ENCODE measurements at places on chromosomes 13 and 19. TPM values are rescaled to one million over a fixed set of nuclear protein-coding genes. Genes with fewer than 3 reads are reported as not detected.
A peak's percentile ranks its signal among the peaks of the same experiment; 100 is the strongest.

GRCh38 chr19:4979211-4979807, 10.4 kb downstream of the KDM4B start:
- peaks cover 68% of the 10 kb centered on the region for H3K4me1 ChIP-seq
- H3K27me3 ChIP-seq = no peaks in the 10 kb centered on the region
- peak overlapping the region; percentile 77 for H3K27ac ChIP-seq
- H3K36me3 ChIP-seq = no peaks in the 10 kb centered on the region
- H3K4me3 ChIP-seq = no peak overlapping the region

The ZSCAN4 gene
- total RNA-seq = not detected

- no peak overlapping the region for H3K4me3 ChIP-seq
- no peak overlapping the region for H3K27ac ChIP-seq
- no peaks in the 10 kb centered on the region for H3K36me3 ChIP-seq
- no peak for DNase-seq
Measured at GRCh38 chr13:99367106-99367616, 60.0 kb upstream of the GPR183 start.

The ADAMTS10 gene
- 2.9 TPM for total RNA-seq

The KCNC3 gene
- total RNA-seq = 1.4 TPM

The CEACAM1 gene
- 2.0 TPM for total RNA-seq

DNA sequence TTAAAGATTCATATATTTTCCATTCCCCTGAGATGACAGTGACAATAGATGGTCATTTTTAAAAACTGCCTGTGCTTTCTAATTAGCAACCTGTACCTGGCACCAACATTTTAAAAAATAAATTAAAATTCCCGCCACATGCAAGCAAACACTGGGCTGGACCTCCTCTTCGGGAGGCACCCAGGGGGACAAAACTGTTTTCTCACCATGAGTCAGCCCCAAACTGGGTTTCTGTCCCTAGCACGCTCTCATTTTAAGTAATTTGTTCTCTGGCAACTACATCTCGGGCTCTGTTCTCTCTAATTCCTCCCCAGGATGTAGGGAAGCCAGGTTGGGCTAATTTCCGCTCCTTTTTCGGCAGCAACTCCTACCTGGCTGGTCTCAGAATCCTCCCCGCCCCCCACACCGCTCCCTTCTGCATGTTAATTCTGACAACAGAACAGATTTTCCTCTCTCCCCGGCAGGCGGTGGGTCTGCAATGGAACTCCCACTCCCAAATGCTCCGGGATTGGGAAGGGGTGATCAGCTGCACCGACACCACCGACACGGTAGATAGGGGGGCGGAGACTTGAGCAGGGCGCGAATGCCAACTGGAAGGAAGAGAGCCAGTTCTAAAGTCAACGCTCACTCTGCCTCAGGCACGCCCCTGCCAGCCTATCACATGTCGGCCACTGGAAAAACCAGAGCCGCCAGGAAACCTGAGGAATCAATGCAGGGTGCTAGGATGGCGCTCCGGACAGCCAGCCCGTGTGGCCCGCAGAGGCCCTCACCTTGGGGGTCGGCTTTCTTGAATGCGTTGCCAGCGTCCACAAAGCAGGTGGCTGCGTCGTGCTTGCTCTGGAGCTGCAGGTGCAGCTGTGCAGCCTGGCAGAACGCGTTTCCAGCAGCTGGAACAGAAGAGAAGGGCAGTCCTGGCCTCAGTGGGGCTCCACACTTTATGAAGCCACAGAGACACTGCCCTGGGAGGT, 14.7 kb downstream of the NAPA start:
- no peak overlapping the region for H3K4me3 ChIP-seq
- no peaks in the 10 kb centered on the region for H3K27me3 ChIP-seq
- no peaks in the 10 kb centered on the region for H3K36me3 ChIP-seq

The FCER2 gene
- total RNA-seq = not detected

DNA sequence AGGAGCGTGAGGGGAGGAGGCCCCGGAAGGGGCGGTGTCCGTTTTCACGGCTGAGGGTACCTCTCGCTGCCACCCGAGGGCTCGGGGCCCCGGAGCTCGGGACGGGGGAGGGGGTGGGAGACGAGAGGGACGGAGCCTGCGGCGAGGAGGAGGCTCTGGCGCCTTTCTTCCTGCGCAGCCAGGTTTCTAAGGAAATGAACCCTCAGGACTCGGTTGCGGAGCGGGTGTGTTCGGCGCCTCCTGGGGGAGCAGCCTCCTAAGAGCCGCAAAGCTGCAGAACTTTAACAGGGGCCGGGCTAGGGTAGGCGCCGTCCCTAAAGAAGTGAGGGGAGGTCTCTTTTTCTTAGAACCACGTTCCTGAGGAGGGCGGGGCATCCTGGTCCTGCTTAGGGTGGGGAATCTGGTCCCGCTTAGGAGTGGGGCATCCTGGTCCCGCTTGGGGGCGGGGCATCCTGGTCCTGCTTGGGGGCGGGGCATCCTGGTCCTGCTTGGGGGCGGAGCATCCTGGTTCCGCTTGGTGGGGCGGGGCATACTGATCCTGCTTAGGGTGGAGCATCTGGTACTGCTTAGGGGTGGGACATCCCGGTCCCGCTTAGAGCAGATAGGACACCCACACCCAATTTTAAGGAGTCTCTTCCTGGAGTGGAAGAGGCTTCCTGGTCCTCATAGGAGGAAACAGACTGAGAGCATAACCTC, 6.2 kb downstream of the SYT5 start:
- no peaks in the 10 kb centered on the region for H3K36me3 ChIP-seq
- H3K4me3 ChIP-seq = peak overlapping the region; percentile 40
- no peak overlapping the region for H3K27ac ChIP-seq
- DNase-seq = no peak
- H3K27me3 ChIP-seq = peaks cover 97% of the 10 kb centered on the region

DNA sequence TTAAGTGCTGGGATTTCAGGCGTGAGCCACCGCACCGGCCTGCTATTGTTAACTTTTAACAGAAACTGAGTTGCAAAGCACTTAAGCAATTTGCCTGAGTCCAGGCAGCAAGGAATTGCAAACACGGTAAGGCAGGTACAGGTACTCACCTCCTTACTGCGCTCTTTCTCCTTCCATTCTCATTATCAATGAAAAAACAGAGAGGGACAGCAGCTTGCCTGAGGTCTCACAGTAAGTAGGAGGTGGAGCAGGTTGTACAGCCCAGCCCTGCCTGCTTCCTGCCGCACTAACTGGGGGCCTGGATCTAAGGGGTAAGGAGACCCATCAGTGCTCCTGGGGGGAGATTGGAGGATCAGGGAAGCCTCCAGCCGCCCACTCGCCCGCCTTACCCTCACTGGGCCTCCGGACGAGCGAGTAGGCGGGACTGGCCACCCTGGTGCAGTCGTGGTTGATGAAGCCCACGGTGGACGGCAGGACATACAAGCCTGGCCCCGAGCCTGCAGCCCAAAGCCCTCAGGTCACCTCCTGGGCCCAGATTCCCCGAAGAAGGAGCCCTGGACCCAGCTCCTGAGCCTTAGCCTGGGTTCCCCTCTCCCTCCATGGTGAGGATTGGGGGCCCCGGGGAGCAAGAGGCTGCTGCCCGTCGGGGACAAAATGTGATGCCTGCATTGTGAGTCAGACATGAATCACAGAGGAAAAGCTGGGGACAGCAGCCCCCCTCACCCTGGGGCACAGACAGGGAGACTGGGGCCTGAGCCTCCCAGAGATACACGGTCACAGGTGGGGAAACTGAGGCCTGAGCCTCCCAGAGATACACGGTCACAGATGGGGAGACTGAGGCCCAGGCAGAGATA, 11.4 kb upstream of the SHC2 start:
- no peak for DNase-seq
- H3K4me1 ChIP-seq = no peaks in the 10 kb centered on the region
- H3K36me3 ChIP-seq = no peaks in the 10 kb centered on the region

DNA sequence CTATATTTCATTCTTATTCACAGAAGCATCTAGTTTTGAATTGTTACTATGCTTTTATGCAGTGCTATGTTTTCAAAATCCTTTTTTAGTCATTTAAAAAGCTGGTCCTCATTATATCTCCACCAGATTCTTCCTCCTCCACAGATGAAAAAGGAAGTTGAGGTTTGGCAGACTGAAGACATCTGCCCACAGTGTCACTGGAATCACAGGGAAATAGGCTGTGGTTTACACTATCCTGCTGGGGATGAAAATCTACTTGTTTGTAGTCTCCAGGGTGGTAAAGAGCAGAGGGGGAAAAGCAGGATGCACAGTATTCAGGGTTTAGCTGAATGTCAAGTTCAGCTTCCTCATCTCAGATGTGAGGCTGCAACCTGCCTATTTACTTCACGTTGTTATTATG, 351.2 kb downstream of the DNAJC15 start:
- H3K27me3 ChIP-seq = no peaks in the 10 kb centered on the region
- no peaks in the 10 kb centered on the region for H3K36me3 ChIP-seq
- no peak overlapping the region for H3K4me3 ChIP-seq
- no peak for DNase-seq
- H3K27ac ChIP-seq = no peak overlapping the region

The SIGLEC10 gene
- total RNA-seq = 0.87 TPM

DNA sequence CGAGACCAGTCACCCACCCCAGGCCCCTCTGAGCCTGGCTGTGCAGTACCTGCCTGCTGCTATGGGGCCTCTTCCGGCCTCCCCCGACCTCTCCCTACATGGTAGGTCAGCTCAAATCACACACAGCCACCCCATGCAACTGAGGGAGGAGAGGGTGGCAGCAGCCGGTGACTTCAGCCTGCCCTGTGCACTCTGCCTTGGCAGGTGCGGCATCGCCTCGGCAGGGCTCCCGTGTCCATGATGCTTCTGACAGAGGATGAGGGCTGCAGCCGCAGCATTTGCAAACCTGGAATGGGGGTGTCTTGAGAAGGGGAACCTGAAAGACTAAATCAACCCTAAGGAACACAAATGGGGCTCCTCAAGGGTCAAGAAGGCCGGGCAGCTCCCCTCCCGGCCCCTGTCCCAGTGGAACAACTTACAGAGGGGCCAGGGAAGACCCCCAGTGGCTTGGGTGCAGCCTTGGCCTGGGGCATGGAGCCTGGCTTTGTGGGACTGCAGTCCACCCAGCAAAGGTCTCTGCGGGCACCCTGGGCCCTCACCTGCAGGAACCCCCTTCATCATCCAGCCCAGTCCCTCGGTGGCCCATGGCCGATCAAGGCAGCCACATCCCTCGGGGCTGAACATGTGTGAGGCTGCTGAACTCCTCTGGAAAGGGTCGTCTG, 6.7 kb downstream of the TEX29 start:
- no peak overlapping the region for H3K4me3 ChIP-seq
- no peak for DNase-seq
- H3K4me1 ChIP-seq = no peaks in the 10 kb centered on the region
- no peak overlapping the region for H3K27ac ChIP-seq

- no peak for DNase-seq
Measured at GRCh38 chr19:30227661-30228112, 144.5 kb upstream of the ZNF536 start.

- DNase-seq = no peak
- no peak overlapping the region for H3K4me3 ChIP-seq
- no peaks in the 10 kb centered on the region for H3K27me3 ChIP-seq
- no peaks in the 10 kb centered on the region for H3K4me1 ChIP-seq
- no peaks in the 10 kb centered on the region for H3K36me3 ChIP-seq
Measured at GRCh38 chr19:55882626-55883025, 46.3 kb downstream of the NLRP4 start.

DNA sequence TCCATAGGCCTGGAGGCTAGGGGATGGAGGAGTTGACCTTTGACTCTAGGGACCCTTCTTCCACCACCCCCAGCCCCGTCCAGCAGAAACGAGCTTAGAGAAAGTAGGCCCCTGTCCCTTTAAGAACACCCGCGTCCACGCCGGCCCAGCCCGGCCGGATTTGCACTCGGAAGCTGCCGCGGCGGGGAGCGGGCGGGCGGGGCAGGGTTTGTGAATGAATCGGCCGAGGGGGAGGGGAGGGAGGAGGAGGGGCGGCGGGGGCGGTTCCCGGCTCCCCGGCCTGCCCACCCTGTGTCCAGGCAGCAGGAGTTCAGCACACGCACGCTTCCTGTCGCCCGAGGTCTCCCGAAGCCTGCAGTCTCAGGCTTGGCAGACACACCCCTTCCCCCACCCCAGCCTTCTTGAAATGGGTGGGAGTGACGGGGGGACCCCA, 1.5 kb downstream of the UNC13A start:
- H3K27ac ChIP-seq = no peak overlapping the region
- no peak overlapping the region for H3K4me3 ChIP-seq
- DNase-seq = no peak

- no peaks in the 10 kb centered on the region for H3K27me3 ChIP-seq
- no peak for DNase-seq
- H3K4me1 ChIP-seq = peaks cover 19% of the 10 kb centered on the region
- no peak overlapping the region for H3K4me3 ChIP-seq
- no peaks in the 10 kb centered on the region for H3K36me3 ChIP-seq
- H3K27ac ChIP-seq = no peak overlapping the region
Measured at GRCh38 chr13:110374431-110375370, 67.6 kb downstream of the COL4A2 start.

The B3GNT3 gene
- 0.39 TPM for total RNA-seq

- H3K4me1 ChIP-seq = peaks cover 16% of the 10 kb centered on the region
- no peak overlapping the region for H3K27ac ChIP-seq
- no peak for DNase-seq
- H3K36me3 ChIP-seq = no peaks in the 10 kb centered on the region
- H3K27me3 ChIP-seq = no peaks in the 10 kb centered on the region
Measured at GRCh38 chr13:33249066-33249465, 36.5 kb downstream of the STARD13 start.

DNA sequence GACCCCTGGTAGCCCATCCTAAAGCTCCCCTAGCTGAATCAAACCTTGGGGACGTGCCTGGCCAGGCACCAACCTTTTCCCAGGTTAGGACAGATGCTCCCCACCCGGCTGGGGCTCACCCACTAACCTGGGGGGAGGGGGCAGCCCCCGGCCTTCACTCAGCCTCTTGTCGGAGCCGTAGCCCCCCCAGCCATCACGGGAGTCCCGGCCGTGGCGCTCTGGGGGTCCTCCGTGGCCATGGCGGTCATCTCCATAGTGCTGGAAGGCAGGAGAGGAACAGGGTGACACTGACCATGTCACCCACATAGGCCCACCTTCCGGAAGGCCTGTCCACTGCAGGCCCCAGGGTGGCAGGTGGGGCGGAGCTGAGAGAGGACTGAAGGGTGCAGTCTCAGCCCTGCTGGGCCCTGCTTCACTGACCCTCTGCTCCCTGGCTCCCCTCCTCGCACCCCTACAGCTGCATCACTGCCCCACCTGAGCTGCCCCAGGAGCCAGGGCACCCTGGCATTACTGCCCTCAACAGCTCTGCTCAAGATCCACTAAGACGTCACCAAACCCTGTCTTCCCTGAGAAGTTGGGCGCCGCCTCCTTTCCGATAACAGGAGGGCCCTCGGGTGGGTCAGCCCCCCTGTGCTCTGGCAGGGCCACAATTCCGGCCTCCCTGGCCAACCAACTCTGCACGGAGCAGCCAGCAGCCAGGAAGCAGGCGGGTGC, 22.6 kb upstream of the TINCR start:
- no peak for DNase-seq
- peaks cover 94% of the 10 kb centered on the region for H3K36me3 ChIP-seq
- peaks cover 12% of the 10 kb centered on the region for H3K4me1 ChIP-seq
- H3K27ac ChIP-seq = no peak overlapping the region

- no peak overlapping the region for H3K27ac ChIP-seq
- H3K4me1 ChIP-seq = no peaks in the 10 kb centered on the region
- no peak for DNase-seq
- H3K27me3 ChIP-seq = no peaks in the 10 kb centered on the region
Measured at GRCh38 chr13:67008075-67008668, 222.0 kb downstream of the PCDH9 start.

The APLP1 gene
- 0.33 TPM for total RNA-seq

GRCh38 chr19:47036097-47036651, 12.2 kb downstream of the TMEM160 start:
- no peak for DNase-seq
- H3K4me1 ChIP-seq = peaks cover 12% of the 10 kb centered on the region
- peaks cover 12% of the 10 kb centered on the region for H3K27me3 ChIP-seq
- peak overlapping the region; percentile 51 for H3K4me3 ChIP-seq
